ENCODE measurements at places on chromosomes 2 and 18. TPM values are rescaled to one million over a fixed set of nuclear protein-coding genes. Genes with fewer than 3 reads are reported as not detected.

The IL36B gene
- total RNA-seq = 1.5 TPM

The RTP5 gene
- not detected for total RNA-seq

The MERTK gene
- total RNA-seq = 5.8 TPM

The TTL gene
- 31.3 TPM for total RNA-seq

DNA sequence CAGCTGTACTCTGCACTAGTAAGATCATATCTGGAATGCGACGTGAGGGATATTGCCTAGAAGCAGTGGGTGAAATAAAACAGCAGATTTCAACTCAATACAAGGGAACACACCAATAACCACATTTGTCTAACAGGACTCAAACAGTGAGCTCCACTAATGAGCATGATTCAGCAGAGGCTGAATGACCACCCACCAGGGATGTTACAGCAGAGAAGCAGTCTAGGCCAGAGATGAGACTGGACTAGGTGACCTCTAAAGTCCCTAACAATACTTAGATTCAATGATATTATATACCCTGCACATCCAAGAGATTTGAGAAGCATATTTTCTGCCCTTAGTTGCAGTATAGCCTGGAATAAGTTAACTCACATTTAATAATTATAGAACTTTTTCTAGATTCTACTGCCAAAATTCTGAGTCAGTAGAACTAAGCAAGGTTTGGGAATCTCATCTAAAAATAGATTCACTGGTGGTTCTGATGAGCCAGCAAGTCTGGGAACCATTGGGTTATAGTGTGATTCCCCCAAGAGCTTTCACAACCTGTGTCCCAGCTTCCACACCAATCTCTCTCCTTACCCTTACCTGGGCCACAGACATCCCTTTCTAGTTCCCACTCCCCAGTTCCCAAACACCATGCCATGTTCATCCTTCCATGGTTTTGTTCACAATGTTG is 6.3 kb downstream of the THOC1 start:
- no peak for DNase-seq

- no peak for DNase-seq
These were observed 356.5 kb upstream of the HNMT start for GRCh38 chr2:137607722-137608318.

- no peak for DNase-seq
These were observed 1010.7 kb upstream of the ZEB2 start for GRCh38 chr2:145530653-145531052.

DNA sequence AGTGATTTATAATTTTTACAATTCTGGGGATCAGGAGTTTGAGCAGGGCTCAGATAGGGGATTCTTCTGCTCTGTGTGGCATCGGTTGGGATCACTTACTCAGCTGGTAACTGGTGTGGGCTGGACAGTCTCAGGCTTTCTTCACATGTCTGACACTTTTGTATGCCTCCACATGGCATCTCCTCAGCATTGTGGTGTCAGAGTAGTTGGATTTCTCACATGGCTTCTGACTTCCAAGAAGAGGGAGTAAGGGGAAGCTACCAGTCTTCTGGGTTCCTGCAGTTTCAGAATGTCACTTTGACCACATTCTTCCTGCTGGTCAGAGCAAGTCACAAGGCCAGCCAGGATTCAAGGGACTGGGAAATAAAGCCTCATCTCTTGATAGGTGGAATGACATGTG is 55.6 kb downstream of the NCOA1 start:
- DNase-seq = no peak

GRCh38 chr2:203722411-203722810 is 16.0 kb downstream of the CD28 start:
- no peak for DNase-seq

DNA sequence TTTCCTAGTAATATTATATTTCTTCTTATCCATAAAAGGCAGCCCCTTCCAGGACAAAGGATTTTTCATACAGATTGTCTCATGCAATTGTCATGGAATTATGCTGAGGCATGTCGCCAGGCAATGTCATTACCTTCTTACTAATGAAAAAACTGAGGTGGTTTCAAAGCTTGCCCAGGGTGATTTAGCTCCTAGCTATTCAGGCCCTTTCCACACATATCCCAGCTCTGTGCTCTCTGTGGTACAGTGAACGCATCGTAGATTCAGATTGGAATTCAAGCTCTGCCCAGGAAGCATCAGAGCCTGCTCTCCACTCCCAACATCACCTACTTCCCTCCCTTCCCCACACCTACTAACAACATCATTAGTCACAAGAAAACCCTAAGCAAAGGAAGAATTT is 60.1 kb downstream of the ATP8B1 start:
- no peak for DNase-seq

DNA sequence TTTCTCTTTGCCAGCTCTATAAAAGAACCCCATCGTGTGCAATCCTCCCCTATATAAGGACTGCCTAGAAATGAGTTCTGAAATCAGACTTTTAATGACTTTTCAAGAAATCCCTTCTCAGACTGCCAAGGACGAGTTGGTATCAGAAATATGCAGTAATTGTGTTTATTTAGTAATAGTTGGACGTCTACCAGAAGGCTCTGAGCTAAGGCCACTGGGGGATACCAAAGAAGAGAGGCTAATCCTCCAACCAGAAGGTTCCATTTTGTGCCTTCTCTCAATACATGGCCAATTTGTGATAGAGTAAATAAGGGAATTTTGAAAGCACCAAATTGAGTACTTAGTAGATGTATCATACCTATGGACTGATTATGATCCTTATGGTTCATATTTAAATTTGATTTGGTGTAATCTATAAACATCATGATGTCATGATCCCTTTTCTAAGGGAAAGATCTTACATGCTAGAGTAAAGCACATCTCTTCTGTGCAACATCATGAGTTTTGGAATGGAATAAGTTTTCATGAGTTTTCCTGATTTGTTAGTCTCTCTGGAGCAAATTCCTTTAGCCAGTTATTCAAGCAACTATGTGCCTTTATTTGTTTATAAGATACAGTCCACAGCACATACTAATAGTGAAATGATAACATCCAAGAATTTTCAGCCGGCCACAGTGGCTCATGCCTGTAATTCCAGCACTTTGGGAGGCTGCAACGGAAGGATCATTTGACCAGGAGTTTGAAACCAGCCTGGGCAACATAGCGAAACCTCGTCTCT is 82.2 kb upstream of the LTBP1 start:
- no peak for DNase-seq

GRCh38 chr2:166609183-166609959 is 115.3 kb upstream of the SCN7A start:
- no peak for DNase-seq

DNA sequence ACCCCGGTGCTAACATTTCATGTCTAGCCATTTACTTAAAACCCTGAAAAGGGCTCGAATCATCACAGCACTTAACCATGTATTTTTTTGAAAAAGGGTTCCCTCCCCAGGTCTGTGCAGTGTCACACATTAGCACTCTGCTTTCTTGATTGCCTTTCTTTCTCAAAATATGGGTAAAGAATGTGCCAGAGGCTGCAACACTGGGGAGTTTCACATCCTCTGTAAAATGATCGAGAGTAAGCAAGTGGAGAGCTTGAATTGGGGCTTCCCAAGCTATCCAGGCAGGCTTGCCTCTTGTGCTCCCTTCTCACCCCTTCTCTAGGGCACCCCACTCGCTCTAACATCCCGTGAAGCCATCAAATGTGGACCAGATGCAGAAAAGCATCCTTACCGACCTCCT is 177.0 kb upstream of the CCDC68 start:
- DNase-seq = no peak

All from suprapubic skin (tissue), 4 donors.